ENCODE measurements at places on chromosomes 7 and 10.

- no peak for DNase-seq
Observed at GRCh38 chr7:69889338-69889975, 291.2 kb downstream of the AUTS2 start.

DNA sequence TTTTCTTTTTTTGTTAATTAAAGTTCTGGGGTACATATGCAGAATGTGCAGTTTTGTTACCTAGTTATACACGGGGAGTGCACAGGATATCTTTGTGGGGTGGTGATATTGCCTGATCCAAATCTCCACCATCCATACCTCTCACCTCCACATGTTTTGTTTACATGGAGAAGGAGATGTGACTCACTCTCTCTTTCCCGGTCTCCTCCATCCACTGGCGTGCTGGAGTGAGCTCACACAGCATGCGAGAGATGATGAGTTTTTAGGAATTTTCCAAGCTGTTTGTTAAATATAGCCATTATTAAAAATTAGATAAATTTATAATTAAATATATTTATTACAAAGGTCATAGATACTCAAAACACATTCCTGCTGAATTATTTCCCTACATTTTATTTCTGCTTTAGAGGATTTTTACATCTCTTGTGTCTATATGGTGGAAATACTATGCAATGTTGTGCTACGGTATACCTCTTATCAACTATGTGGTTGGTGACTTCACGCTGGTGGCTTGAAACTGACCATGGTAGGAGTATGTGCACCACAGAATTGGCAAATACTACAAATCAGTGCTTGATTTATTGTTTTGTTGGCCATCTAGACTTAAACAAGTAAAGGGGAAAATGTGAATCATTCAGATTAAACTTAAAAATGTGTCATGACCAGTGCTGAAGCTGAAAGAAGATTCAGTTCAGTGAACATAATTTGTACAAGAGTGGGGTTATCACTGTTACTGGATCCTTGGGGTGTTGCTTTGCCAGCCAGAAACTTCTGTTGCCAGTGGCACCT, 107.9 kb upstream of the FAM180A start:
- no peak for DNase-seq

- DNase-seq = no peak
Observed at GRCh38 chr10:103140469-103140868, 52.6 kb downstream of the NT5C2 start.

GRCh38 chr10:78891741-78892140, 177.0 kb upstream of the ZMIZ1 start:
- DNase-seq = no peak

DNA sequence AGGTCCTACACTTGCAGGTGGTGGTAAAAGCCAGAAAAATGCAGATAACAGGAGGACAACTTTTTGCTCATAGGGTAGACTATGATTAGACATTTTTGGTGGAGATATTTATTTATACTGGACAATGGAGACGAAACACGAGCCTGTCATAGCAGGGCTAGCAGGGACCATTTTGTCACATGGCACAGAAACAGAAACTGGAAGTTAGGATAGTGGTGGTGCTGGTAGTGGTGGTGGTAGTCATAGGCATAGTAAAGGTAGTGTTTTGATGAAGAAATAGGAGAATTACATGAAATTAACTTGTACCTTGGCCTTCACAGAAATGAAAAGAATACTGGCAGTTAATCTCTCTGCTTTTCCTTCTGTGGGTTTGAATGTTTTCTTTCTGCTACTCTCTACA, 8.8 kb upstream of the MGAM start:
- DNase-seq = no peak

- no peak for DNase-seq
Observed at GRCh38 chr10:108452533-108452932, 1288.0 kb upstream of the SORCS1 start.

DNA sequence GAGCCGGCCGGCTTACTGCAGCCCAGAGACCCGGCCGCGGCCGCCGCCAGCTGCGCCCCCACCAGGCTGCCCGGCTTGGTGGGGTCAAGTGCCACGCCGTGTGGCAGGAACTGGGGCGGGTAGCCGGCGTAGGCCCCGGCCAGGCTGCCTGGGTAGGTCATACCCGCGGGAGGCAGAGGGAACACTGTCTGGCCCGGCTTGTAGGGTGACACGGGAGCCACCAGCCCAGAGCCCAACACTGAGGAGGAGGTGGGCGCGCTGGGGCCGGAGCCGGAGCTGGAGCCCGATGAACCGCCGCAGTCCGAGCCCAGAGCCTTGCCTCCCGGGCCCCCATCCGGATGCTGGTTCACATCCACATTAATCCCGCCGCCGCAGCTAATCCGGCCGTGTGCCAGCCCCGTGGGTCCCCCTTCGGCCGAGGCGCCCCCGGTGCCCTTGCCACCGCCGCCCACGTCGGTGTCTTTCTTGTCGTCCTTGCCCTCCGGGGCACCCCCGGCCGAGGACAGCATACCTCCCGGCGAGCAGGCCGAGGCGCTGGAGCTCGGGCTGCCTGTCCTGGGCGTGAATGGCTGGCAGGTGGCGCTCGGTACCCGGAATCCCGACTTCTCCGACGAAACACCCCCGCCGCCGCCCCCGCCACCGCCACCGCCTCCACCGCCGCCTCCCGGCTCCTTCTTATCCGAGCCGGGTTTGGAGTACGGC, 2.0 kb downstream of the ZNF503 start:
- peak; percentile 25 for DNase-seq

DNA sequence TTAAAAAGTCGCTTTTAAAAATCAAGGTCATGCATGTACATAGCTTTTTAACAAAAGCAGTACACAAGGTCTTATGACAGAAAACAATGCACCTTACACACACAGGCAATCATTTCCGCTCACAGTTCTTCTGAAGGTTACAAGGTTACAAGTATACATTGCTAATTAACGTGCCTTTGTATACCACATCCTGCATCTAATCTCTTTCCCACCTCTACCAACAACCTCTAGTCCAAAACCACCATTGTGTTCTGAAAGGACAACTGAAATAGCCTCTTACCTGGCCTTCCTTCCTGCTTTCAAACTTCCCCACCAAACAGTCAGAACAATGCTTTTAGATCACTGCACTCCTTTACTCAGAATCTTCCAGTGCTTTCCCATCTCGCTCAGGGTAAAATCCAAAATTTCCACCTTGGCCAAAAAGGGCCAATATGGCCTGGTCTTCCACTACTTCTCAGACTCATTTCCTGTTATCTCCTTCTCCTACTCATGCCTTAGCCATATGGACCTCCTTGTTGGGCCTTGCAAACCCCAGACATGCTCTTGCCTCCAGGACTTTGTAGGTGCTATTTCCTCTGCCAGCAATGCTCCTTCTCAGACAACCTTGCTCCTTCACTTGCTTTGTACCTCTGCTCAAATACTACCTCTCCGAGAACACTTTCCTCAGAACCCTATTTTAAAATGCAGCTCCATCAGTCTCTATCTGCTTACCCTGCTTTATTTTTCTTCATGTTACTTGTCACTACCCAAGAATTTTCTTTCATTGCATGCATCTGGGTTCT, 205.4 kb downstream of the DNAJC1 start:
- no peak for DNase-seq

GRCh38 chr7:4621396-4621795, 60.7 kb upstream of the FOXK1 start:
- no peak for DNase-seq

- DNase-seq = no peak
Observed at GRCh38 chr7:155741805-155742204, 70.5 kb downstream of the SHH start.

GRCh38 chr10:120453886-120454285, 3.1 kb upstream of the PLPP4 start:
- no peak for DNase-seq

GRCh38 chr7:37945336-37945735, 24.9 kb downstream of the EPDR1 start:
- no peak for DNase-seq

DNA sequence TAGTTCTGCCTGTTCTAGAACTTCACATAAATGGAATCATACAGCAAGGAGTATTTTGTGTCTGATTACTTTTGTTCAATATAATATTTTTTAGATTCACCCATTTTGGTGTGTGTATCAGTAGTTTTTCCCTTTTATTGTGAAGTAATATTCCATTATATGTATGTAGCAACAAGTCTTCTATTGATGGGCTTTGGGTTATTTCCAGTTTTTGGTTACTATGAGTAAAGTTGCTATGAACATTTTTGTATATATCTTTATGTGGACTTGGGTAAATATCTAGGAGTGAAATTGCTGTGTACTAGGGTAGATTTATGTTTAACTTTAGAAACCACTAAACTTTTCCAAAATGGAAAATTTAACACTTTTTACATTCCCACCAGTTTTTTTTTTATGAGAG, 35.7 kb downstream of the ADK start:
- no peak for DNase-seq

DNA sequence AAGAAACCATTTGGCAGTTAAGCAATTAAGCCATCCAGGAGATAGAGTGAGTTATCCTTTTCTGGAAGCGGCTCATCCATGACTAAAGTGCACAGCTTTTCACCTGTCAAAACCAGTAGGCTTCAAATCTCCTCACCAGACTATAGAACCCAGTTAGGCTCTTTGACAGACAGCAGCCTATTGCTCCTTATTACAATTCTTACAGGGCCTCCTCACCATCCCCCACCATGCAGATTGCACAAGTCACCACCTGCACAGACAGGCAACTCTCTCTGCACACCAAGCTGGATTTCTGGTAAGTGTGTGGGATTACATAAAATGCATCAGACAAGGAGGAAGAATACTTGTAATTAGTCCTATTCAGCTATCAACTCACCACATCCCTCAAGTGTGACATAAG, 301.6 kb downstream of the SNX13 start:
- no peak for DNase-seq

DNA sequence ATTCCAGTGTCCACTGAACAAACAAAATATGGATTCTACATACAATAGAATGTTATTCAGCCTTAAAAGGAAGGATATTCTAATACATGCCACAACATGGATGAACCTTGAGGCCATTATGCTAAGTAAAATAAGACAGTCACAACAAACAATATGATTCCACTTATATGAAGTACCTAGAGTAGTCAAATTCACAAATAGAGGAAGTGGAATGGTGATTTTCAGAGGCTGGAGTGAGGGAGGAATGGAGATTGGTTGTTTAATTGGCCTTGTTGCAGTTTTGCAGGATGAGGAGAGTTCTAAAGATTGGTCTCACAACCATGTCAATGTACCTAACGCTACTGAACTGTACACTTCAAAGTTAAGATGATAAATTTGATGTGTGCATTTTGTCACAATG, 119.6 kb downstream of the CHN2 start:
- DNase-seq = no peak

GRCh38 chr10:28984431-28984830, 304.4 kb upstream of the LYZL1 start:
- peak; percentile 9 for DNase-seq

- no peak for DNase-seq
Observed at GRCh38 chr10:117534321-117535297, 7.9 kb upstream of the EMX2 start.

DNA sequence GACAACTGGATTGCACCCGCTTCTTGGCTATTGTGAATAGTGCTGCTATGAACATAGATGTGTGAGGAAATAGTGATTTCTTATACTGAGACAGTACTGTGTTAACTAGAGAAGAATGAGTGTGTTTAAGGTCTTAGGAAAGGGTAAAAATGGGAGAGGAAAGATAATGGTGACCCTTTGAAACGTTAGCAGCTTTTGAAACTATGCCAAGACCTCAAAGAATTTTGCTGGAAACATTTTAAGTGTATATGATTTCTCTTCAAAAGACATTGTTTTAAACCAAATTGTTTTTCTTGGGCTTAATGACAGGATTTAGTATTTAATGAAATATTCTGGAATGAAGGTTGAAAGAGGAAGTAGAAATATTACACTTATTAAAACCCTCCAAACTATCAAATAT, 100.8 kb upstream of the ARHGAP21 start:
- DNase-seq = no peak

DNA sequence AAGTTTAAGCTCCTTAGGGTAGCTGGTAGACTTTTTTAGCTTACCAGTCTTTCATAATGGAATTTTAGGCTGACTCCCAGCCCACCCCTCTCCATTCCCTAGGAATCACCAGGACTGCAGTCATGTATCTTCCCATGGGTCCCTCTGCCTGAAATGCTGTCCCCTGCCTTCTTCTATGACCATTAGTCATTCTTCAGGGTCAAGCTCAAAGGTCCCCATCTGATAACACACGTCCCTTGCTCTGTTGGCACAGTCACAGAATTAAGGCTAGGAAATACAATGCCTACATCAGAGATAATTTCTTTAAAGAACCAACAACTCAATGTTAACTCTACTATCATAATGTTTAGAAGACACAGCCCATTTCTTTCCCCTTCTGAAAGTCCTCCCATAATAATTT, 140.6 kb downstream of the RAPGEF5 start:
- no peak for DNase-seq

DNA sequence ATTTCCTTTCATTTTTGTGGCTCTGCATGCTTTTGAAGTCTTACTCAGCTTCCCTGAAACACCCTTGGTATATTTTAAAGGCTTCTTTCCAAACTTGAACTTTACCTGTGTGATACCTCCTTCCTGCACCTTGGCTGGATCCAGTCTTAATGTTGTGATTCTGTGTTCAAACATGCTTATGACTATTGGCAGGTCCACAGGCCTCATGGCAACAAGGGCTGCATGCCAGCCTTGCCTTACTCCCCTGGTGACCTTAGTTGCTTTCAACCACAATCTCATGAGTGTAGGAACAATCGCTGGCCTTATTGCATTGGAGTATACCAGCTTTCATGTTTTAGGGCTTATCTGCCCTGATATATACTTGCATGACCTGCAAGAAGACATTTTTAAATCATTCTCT, 238.7 kb downstream of the KIF20B start:
- DNase-seq = no peak

DNA sequence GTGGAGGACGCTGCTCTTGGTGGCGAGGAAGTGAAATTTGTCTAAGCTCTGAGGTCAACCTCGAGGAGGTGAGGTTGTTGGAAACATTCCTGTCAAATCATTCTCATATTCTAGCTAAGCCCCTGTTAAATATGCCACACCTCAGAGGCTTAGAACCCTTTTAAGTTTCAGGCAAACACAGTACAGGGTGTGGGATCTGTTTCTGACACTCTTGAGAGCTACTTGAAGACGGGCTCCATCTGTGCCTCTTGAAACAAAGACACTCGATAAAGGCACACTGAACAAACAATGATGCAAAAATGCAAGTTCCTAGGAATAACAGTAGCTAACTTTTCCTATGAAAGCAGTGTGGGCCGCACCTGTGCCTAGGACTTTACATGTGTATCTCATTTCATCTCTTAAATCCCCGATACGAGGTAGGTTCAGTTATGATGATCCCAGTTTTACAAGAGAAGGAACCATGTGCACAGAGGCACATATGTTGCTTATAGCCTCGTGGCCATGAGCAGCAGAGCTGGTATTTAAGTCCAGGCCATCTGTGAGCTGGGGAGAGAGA, 299.2 kb downstream of the CCDC3 start:
- no peak for DNase-seq

DNA sequence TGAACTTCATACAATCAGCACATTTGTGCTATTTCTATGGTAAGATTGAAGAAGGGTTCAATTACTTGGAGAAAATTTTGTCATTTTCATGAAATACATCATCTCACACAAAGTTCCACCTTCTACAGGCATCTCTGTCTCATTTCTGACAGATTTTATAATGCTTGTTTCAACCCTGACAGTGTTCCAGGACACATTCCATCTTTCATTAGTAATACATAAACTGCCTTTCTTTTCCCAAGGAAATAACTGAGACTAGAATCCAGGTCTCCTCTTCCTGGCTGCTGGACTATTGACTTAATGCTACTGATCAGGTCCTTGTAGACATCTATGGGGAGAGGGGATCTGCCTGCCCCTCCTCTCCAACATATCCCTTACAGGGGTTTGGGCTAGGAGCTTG, 70.1 kb upstream of the PLPP4 start:
- DNase-seq = no peak
